ENCODE measurements at places on chromosomes 1 and 21.

DNA sequence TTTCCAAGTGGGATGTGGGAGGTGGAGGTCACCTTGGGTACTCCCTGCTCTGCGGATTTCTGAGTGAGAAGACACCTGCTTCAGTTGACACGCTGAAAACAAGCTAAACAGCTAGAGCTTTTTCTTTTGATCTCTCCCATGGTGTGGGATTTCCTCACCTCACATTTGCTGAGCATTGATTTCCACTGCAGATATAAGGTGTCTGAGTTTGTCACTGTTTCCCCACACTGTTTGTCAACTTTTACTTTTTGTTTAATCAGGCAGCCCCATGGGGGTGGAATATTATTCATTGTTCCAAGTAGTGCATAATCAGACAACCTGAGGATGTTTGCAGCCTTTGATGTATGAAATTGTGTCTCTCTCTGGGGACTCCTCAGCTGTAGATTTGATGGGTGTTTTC lies 49.5 kb downstream of the FASLG start:
- no peak for DNase-seq

DNA sequence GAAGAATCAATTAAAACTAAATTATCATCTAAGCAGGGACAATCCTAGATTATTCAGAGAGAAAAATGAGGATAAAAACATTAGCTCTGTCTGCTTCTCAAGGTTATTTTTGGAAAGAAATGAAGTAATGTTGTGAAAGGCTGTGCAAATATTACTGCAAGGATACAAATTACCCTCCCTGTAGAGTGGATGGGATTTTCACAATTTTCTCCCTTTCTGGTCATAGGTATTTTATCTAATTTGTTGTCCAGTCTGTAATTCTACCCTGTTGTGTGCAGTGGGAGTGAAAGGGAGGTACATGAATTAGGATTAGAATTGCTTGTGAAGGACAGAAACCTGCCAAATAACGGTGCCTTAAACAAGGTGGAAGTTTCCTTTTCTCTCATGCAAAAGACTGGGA lies 54.7 kb downstream of the MAP3K7CL start:
- DNase-seq, result no peak

- no peak for DNase-seq
Measured at GRCh38 chr1:223223091-223223995, 80.3 kb upstream of the TLR5 start.

GRCh38 chr1:178612261-178612660 lies 99.4 kb downstream of the TEX35 start:
- DNase-seq, result no peak

- DNase-seq, result no peak
Measured at GRCh38 chr1:16449065-16449464, 8.5 kb downstream of the NECAP2 start.

GRCh38 chr1:89761901-89762300 lies 58.9 kb upstream of the LRRC8D start:
- no peak for DNase-seq

DNA sequence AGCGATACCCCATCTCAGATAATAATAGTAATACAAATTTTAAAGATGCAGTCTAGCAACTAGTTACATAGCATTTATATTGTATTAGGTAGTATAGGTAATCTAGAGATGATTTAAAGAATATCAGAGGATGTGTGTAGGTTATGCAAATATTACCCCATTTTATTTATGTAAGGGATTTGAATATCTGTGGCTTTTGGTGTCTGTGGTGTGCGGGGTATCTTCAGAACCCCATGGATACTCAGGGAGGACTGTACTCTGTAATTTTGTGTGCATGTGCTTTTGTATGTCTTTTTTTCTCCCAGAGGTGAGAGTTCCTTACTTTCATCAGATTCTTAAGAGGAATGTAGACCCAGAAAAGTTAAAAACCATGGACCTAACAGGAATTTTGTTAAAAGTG lies 12.8 kb downstream of the RNF2 start:
- DNase-seq, result no peak

- DNase-seq, result no peak
Measured at GRCh38 chr1:22533244-22533895, 29.9 kb upstream of the EPHA8 start.

DNA sequence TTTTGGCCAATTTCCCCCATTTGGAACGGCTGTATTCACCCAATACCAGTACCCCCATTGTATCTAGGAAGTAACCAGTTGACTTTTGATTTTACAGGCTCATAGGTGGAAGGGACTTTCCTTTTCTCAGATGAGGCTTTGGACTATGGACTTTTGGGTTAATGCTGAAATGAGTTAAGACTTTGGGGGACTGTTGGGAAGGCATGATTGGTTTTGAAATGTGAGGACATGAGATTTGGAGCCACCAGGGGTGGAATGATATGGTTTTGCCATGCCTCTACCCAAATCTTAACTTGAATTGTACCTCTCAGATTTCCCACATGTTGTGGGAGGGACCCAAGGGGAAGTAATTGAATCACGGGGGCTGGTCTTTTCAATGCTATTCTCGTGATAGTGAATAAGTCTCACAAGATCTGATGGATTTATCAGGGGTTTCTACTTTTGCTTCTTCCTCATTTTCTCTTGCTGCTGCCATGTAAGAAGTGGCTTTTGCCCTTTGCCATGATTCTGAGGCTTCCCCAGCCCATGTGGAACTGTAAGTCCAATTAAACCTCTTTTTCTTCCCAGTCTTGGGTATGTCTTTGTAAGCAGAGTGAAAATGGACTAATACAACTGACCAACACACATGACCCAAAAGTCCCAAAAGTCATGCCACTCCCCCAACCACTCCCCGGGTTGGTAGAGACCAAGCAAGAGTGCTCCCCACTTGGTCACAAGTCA lies 35.4 kb upstream of the ZNF496 start:
- no peak for DNase-seq

- DNase-seq, result no peak
Measured at GRCh38 chr1:218948446-218948845, 225.2 kb upstream of the LYPLAL1 start.

DNA sequence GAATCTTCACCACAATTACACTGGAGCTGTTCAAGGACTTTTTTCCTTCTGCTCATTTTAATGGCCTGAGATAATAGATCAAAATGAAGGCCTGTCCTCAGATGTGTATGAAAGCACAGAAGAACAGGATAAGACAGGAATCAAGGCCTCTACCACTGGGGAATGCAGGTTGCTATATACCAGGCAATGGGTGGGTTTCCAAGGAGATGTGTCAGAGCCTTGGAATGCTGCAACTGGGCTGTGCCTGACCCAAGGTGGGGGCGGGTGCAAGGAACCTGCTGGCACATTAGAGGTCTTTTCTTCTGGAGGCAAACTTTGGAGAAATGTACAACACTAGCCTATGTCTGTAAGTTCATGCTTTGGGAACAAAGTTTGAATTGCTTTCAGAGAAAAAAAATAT lies 21.7 kb upstream of the LAMC2 start:
- DNase-seq, result no peak

GRCh38 chr21:33019885-33020557 lies 5.7 kb upstream of the OLIG2 start:
- DNase-seq, result no peak

DNA sequence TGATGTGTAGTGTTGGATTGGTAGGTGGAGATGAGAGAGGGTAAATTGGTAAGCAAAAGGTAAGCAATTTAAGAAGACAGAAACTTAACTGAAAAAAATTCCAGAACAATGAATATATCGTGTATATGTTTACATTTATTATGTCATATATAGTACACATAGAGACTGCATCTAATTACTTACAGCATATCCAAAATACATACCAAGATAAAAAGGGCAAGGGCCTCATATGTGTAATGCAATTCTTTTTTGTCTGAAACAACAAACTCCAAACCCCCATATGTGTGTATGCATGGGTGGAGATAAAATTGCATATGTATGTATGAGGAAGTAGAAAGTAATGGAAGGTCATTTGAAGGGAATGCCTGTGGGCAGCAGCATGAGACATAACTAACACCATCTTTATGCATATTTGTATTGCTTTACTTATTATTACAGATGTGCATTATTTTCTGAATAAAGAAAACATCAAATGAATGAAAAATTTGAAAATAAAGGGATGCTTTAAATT lies 4.3 kb downstream of the KRTAP20-3 start:
- no peak for DNase-seq

DNA sequence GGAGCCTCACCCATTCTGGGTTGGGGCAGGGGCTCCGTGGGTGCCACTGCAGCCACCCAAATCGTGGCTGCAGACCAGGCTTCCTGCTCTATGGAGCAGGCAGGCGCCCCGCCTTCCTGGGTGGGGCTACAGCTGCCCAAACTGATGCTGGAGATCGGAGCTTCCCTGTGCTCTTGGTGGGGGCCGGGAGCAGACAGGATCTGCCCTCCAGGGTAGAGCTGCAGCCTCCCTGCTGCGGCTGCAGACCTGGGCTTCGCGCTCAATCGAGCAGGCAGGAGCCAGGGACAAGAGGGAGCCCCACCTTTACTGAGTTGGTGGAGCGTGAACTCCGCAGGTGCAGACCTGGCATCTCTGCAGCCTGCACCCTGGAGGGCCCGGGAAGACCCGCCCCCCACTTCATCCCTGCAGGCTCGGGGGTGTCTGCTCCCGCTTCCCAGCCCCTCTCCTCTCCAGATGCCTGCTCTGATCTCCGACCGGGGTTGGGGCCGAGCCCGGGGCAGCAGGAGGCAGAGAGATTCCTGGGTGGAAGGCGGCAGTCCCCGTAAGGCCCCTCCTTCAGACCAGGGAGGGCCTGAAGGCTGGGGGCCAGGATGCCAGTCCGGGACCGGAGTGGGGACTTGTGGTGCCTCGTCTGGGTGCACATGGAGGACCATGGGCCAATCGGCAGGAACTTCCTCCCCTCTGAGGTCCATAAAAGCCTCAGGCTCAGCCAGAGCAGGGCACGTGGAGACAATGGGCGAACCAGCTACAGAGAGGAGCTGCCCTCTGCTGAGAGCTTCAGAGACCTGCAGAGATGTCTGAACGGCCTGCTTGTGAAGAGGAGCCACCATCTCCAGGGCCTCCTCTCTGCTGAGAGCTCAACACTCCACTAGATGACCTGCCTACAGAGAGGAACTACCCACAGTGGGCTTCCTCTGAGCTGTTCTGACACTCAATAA lies 359.3 kb downstream of the SMYD3 start:
- DNase-seq, result no peak
